ENCODE measurements at places on chromosomes 7 and 10. TPM values are rescaled to one million over a fixed set of nuclear protein-coding genes. Genes with fewer than 3 reads are reported as not detected.

Gene SLC18A3
- not detected for total RNA-seq

Gene MYH16
- total RNA-seq, result not detected

Gene PSPH
- 54.9 TPM for total RNA-seq

Gene RBP3
- total RNA-seq, result not detected
